ENCODE measurements at places on chromosomes 12 and 14.

DNA sequence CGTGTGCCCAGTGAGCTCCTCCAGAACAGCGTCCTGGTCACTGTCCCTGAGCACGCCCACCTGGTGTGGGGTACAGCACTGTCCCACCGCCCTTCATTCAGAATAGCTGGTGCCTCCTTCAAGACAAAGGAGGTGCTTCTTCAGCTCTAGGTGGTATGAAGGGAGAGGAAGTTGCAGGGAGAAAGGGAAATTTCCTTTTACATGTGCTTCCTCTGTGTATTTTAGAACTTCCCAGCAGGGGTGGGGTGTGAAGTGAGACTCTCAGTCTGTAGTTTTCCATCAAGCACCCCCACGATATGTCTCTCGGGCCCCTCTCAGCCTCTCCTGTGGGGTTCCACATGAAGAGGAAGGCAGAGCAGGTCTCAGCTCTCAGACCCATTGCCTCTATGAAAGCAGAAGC is 1.2 kb upstream of the SLC6A12 start:
- no peak for DNase-seq

DNA sequence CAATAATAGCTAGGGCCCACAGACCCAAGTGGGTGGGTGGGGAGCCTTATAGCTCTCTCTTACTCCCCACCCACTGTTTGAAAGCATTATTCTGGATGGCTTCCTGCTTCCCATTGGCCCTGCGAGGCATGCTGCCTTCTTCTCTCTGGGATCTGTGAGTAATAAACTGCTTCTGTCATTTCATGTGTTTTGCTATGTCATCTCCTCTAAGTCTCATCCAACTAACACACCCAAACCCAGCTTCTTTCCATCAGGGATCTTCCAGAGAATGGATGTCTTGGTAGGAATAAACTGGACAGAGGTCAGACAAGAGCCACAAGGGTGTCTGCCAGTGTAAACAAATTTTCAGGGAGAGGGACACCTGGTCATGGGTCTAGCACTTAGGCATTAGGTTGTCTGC is 66.4 kb upstream of the BDKRB2 start:
- DNase-seq = no peak

- DNase-seq = no peak
Observed at GRCh38 chr12:111580737-111581136, 18.4 kb downstream of the ATXN2 start.

- no peak for DNase-seq
Observed at GRCh38 chr14:64849940-64850339, 29.8 kb downstream of the SPTB start.

GRCh38 chr14:66464261-66464660 is 21.9 kb upstream of the CCDC196 start:
- DNase-seq = no peak

GRCh38 chr12:113270709-113271009 is 49.4 kb downstream of the TPCN1 start:
- DNase-seq = no peak

DNA sequence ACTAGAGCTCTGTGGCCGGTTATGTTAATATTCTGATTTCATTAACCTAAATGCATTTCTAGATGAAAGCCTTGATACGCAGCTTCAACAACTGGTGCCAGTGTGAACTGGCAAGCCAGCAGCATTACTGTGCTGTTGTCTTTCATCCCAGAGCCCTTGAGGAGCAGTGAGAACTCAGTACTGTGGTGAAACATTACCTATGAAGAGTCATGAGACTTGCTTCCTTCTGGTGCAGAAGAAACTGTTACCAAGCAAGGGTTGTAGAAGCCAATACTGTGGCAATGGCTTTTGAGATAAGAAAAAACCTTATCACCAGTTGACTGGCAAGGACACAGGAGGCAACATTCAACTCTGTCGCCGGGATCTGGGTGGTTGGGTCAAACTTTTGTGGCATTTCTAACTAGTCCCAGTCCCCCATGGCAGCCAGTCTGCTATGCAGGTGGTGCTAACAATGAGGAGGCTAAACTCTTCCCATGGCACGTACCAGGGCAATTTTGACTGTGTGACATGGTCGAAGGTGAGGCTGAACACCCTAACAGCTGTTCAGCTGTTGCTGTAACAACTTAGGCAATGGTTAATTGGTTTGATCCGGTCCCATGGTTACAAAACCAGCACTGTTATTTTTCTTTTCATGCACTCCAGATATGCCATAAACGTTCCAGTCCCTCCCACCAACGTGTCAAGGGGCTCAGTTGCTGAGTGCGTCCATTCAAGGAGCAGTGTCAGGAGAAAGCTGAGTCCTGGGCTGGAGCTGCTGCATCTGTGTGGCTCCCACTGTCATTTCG is 12.6 kb upstream of the LGALS3 start:
- no peak for DNase-seq
